ENCODE measurements at places on chromosomes 2 and 18.

DNA sequence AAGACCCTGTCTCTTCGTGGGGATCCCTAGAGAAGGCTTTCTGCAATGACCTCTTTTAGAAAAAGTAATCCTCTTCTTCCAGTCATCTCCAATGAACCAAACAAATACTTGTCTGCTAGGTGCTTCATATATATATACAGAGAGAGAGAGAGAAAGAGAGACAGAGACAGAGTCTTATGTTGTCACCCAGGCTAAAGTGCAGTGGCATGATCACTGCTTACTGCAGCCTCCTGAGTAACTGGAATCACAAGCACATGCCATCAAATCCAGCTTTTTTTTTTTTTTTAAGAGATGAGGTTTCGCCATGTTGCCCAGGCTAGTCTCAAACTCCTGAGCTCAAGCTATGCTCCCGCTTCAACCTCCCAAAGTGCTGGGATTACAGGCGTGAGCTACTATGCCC is 18.6 kb upstream of the PKDCC start:
- no peak for DNase-seq

DNA sequence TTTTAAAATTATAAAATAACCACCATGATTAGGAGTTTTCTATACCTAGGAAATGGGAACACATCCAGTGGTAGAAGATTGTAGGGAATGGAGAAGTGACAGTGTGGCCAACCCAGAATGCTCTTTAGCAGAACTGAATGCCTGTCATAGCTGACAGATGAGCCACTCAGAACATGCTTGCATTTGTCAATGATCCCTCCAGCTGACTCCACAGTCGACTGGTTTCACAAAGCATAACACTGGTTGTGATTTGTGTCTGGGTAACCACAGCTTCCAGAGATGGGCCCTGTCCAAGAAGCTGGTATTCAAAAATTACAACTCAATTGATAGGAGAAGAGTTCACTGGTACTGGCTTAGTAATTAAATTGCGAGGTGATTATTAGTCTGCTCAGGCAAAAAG is 9.0 kb upstream of the CTIF start:
- no peak for DNase-seq

DNA sequence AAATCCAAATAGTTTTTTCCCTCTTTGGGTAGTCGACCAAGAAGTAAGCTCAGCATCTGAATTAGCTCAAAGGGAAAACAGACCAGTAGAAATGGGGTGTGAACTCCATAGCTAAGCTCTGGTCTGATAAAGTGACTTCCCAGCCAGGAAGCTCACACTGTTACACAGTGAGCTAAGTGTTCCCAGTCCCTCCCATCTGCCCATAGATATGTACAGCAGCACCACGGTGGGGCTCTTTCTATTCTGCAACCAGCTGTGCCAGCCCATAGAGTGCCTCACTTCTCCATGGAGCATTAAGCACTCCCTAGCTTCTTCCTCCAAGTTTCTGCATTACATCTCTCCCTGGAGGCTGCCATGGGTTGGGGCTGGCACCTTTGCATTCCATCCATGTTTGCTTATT is 27.6 kb upstream of the NEMP2 start:
- DNase-seq = no peak

DNA sequence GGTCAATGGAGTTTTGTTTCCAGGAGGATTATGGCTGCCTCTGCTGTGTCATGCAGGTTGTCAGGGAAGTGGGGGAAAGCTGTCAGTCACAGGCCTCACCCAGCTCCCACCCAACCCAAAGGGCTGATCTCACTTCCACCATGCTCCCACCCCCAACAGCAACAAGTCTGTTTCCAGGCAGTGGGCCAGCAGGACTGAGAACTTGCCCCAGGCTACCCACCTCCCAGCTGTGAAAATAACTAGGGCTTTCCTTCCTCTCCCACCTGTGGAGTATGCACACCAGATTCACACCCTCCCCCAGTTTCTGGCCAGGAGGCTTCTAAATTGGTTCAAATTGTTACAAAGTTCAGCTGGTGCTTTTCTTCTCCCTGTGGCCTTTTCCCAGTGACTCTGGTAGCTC is 95.6 kb upstream of the ACVR1 start:
- DNase-seq = no peak

- no peak for DNase-seq
Observed at GRCh38 chr2:177225965-177226360, 13.4 kb downstream of the HNRNPA3 start.

GRCh38 chr2:39399570-39399969 is 37.5 kb downstream of the MAP4K3 start:
- DNase-seq = no peak

DNA sequence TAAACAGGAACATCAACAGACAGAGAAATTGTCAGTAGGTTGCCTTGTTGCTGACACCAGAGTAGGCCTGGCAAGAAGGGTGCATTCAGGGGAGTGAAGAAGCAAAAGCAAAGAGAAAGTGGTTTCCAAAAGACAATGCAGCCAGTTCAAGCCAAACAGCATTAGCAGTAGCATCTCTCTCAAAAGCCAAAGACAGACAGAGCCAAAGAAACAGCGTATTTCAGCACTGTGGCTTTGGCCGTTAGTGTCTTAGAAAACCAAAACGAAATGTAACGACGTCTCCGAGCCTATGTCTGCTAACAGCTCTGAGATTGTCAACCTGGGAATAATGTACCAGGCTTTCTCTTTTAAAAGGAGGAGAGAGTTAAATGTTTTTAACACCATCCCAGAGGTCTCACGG is 178.6 kb downstream of the NRP2 start:
- no peak for DNase-seq

DNA sequence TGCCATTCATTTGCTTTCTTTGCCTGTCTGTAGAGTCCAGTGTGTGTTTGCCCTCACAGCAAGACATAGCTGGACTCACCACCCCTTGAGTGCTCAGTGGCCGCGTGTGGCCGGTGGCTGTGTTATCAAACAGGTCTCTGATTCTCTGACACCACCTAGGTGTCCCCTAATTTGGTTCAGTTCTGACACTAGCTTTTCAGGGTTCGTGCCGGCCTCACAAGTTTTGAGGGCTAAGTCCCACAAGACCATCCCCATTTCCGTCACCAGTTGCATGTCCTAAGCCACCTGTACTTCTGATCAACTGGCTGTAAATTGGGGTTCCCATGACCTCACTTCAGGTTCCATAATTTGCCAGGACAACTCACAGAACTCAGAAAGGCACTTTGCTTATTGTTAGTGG is 23.5 kb downstream of the NCK2 start:
- no peak for DNase-seq

- peak; percentile 5 for DNase-seq
Observed at GRCh38 chr18:79246309-79247108, 149.2 kb upstream of the NFATC1 start.

GRCh38 chr2:240199133-240199870 is 58.8 kb upstream of the OTOS start:
- no peak for DNase-seq

Measured in thoracic aorta (tissue), 2 donors.